Stimulated activated CD4-positive, alpha-beta T cell treated with anti-CD3 and anti-CD28 coated beads, Interleukin-1b, Interleukin-23, amount 100 ng/mL, for 24 hours (primary cell): ENCODE measurements at places on chromosomes 4 and X.
A peak's percentile ranks its signal among the peaks of the same experiment; 100 is the strongest.

DNA sequence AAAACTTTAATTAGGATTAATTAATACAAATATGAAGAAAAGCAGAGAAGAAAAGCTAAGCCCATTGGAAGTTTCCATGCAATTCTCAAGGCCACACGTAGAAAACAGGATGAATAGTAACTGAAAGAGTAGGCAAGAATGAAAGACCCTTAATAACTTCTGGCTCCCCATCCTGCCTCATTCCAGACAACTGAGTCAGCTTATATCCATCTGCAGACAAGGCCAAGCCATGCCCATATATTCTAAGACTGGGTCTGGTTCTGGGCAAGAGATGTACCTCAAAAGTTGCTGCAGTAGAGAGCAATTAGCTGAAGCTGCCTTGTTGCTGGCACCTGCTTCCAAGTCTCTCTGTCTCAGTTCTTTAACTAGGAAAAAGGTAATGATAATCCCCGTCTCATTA is 244.1 kb downstream of the GPC3 start:
- DNase-seq: no peak

- no peak for DNase-seq
These were observed 367.3 kb downstream of the GRIA2 start for GRCh38 chr4:157587681-157588423.

GRCh38 chr4:24720436-24720835 is 74.9 kb upstream of the SOD3 start:
- no peak for DNase-seq

GRCh38 chrX:17674601-17675000 is 62.7 kb upstream of the SCML1 start:
- DNase-seq: no peak

GRCh38 chrX:150933945-150934350 is 35.5 kb upstream of the CD99L2 start:
- no peak for DNase-seq

- DNase-seq: no peak
These were observed 207.3 kb upstream of the CLNK start for GRCh38 chr4:10891866-10892265.

DNA sequence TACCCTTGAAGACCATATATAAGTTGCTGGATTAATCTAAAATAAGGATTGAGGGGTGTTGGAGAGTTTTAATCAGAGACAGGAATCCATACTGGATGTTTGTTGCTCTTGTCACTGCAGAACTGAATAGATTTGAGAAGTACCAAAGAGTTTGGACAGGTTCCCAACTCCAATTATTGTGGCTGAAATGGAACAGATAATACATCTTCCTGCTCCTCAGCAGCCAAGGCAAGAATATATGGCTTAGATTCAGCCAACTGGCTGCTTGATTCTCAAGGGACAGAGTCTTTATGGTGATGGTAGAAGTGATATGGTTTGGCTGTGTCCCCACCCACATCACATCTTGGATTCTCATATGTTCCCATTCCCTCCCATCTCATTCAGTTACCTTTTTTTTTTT is 97.0 kb upstream of the PDHA2 start:
- no peak for DNase-seq

DNA sequence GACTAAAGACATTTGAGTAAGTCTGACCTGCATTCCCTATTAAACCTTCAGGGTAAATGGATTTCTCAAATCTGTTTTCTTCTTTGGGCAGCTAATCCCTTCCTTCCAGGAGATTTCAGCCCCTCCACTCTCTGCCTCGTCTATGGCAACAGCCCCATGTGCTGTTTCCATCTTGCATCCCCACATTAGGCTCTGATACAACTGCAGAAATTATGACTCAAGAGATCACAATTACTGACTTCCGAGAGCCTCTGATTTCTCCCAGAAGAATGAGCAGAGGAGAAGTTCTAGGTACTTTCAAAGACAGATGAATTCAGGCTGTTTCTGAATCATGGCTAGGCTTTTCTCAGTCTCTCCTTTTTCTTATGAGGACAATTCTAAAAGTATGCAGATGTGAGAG is 38.7 kb downstream of the RAI2 start:
- no peak for DNase-seq

GRCh38 chr4:176593943-176594342 is 198.8 kb downstream of the VEGFC start:
- DNase-seq: no peak

GRCh38 chrX:9285342-9285771 is 179.5 kb upstream of the TBL1X start:
- DNase-seq: peak; percentile 36

- no peak for DNase-seq
These were observed 127.3 kb upstream of the FAT4 start for GRCh38 chr4:125187226-125188176.

DNA sequence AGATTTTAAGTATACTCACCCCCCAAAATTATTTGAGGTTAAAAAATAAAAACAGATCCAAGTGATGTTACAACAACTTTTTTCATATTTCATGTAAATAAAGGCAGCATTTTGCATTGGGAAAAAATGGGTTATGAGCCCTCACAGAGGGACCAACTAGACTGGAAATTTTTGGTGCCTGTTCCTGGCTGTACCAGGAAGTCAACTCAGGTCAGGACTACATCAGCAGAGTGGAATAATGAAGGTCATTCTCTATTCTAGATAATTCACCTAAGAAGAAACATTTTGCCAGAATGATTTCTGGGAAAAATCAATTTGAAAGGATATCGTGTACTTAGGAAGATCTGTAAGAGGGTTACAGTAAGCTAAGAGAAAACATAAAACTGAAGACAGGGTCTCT is 66.8 kb downstream of the CORIN start:
- no peak for DNase-seq

DNA sequence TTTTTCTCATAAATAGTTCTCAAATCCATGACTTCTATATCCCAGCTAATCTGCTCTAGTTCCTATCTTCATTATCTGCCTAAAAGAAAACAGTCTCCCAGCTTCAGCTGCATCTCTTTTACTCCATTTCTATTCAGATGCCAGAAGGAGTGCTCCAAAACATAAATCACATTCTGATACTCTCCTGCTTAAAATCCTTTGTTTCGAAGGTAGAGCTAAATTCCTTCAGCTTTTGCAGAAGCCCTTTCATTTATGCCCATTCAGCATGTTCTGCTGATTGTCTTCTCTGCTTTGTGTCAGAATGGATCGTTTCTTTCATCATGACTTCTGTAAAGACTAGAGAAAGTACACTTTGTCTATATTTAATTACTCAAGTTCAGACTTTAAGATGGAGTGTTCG is 440.1 kb upstream of the SMIM31 start:
- DNase-seq: no peak

GRCh38 chrX:17861489-17862011 is 452 bp upstream of the RAI2 start:
- DNase-seq: no peak

DNA sequence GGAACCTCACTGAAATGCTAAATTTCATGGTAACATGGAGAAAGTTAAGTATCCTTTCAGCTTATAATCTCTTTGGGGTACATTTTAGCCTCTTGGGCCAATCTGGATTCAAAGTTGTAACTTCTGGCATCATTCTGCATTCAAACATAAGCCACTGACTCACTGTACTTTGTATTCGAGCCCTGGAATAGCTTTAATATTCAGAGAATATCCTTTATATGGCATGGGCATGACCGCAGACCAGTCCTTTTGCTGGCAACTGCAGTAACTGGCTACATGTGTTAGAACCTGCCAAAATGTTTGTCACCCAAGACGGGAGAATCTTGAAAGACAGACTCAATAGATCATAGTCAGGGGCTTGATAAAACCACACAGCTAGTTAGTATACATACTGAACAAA is 3.3 kb downstream of the GASK1B start:
- DNase-seq: no peak

GRCh38 chr4:37733240-37733867 is 47.2 kb upstream of the RELL1 start:
- DNase-seq: no peak

DNA sequence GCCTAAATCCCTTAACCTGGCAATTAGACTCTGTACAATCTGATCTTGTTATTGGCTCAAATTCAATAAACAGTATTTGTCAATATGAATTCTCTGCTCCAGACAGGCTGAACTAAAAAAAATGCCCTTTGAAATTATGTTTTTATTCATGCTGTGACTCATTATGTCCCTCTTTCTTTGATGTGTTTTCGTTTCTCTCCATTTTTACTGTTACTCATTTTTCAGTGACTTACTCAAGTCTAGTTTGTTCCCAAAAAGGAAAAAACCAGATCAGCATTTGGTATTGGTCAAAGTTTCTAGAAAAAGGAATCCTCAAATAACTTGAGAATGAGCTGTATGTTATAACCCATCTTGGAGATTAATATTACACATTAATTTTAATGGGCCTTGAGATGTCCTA is 40.4 kb downstream of the UNC5C start:
- no peak for DNase-seq

DNA sequence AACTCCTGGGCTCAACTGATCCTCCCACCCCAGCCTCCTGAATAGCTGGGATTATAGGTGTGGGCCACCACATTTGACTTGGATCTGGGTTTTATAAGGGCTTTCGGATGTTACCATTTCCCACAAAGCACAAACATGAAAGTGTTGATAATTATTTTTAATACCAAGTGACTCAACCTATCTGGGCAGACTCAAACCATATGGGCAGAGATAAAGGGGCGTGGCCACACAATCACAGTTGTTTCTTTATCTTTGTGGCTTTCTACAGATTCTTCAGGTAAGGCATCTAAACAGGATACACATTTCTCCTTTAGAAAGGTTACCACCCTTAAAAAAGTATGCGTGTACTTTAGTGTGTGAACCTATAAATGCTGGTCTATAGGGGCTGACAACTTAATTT is 122.5 kb downstream of the ZNF827 start:
- DNase-seq: no peak

DNA sequence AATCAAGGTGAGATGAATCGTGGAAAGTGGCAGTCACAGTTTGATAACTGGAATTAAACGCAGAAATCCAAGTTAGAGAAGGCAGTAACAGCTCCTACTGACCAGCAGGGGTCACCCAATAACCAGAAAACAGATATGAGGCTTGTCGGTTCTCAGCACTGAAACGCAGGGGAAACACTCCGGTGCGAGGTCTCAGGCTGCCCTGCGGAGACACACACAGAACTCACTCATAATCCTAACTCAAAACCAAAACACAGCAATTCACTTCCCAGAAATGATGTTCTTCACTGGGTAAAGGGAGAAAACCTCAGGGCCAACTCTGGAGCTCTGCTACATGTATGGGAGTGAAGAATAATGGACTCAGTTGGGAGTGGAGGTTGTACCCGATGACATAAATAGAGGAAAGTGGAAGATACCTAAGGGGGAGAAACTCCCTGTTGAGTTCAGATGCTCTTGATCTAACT is 384.4 kb downstream of the RAPGEF2 start:
- peak; percentile 6 for DNase-seq

DNA sequence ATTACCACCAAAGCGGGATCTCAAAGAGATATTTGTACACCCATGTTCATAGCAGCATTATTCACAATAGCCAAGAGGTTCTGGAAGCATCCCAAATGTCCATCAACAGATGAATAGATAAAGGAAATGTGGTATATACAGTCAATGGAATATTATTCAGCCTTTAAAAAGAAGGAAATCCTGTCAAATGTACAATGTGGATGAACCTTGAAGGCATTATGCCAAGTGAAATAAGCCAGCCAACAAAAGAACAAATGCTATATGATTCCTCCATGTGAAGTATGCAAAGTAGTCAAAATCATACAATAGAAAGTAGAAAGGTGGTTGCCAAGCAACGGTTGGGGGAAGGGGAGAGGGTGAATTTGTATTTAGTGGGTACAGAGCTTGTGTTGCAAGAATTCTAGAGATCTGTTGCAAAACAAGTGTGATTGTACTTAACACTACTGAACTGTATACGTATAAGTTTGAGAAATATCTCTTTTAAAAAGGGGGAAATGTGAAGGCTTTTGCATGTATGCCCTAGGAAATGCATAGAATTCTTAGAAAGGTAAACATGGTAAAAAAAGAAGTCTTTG is 5.0 kb upstream of the ZRSR2 start:
- no peak for DNase-seq

- DNase-seq: no peak
These were observed 325.4 kb downstream of the RAPGEF2 start for GRCh38 chr4:159428293-159428692.

- no peak for DNase-seq
These were observed 3.2 kb upstream of the UGT2B7 start for GRCh38 chr4:69092980-69093568.

DNA sequence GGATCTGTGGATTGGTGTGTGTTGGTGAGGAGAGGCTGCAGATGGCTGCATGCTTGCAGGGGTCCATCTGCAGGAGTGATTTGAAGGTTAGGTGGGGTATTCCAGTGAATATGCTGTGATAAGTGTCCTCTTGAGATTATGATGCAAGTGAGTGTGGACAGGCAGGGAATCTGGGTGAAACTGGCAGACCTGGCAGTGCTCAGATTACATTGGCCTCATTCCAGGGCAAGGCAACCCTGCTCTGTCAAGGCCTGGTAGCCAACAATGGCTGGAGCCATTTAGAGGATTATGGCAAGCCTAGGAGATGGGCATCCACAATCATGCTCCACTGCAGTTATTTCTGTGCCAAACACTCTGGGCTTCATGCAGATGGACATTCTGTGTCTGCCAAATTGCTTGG is 113.9 kb downstream of the RTL3 start:
- DNase-seq: no peak

- DNase-seq: no peak
These were observed 217.8 kb upstream of the ETNPPL start for GRCh38 chr4:108980455-108981239.

DNA sequence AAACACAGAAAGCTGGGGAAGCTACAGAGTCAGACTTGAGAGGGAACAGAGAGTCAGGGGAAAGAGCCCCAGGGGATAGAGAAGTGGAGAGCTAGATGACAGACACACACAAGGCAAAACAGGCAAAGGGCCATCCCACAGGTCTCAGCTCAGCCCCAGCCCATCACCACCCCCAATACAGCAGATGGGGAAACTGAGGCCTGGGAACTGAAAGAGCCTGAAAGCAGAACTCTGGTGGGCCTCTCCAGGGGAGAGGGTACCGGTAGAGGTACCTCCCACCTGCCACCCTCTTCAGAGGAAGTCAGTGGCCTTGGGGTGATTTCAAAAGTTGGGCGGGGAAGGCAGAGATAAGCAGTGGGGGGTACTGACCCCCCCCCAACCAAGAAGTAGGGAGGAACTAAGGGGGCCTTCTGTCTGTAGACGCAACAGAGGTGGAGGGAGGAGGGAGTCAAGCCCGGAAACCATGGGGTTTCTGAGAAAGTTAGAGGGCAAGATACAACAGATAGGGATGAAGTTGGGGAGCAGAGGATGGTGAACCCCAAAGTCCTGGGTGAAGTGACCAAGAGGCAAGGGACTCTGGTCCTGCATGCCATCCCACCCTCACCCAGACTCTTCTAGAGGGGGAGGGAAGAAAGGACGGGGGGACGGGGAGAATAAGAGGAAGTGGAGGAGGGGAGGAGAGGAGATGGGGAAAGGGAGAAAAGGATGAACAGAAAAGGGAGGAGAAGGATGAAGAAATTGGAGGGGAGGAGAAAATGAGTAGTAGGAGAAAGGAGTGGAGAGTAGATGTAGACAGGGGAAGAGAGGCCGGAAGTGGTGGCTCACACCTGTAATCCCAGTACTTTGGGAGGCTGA is 3.2 kb downstream of the GATA1 start:
- no peak for DNase-seq
